ENCODE measurements at places on chromosomes 2 and 18. TPM values are rescaled to one million over a fixed set of nuclear protein-coding genes. Genes with fewer than 3 reads are reported as not detected.
A peak's percentile ranks its signal among the peaks of the same experiment; 100 is the strongest.

GRCh38 chr2:236840215-236840614 is 245.5 kb upstream of the COPS8 start:
- DNase-seq = no peak

- no peak for DNase-seq
Observed at GRCh38 chr2:26189123-26189522, 16.2 kb downstream of the GAREM2 start.

- no peak for DNase-seq
Observed at GRCh38 chr2:219254590-219255201, 978 bp upstream of the TUBA4A start.

DNA sequence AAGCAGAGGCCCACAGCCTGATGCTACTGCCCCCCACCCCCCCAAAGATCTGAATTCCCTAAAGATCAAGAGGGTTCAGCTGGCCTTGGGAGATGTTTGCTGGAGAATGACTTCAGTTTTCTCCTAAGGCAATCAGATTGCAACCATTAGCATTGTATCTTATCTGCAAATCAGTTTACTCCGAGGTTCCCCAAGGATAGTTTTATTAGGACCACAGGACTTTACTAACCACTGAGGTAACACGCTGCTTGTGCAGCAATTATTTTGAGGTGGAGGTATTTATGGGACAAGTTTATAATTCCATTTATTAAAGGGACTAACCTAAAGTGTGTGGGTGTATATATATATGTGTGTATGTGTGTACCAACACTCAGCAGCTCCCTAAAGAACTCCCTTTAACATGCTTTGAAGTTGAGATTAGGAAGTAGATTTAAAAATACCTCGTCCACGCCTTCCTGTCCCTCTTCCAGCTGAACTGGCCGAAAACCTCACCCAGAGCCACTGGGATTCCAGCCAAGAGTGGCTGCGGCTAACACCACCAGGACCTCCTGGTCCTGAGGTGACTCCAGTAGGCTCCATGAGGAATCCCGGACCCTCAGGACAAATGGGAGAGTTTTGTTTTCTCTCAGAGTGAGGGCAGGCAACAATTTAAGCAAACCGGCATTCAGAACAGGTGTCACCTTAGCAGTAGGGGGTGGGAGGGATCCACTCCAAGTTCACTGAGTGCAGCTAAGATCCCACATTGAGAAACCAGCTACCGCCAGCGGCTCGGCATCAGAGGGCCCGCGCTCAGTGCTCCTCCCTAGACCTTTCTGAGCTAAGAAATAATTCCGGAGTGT is 3.0 kb upstream of the DLX1 start:
- DNase-seq = no peak

DNA sequence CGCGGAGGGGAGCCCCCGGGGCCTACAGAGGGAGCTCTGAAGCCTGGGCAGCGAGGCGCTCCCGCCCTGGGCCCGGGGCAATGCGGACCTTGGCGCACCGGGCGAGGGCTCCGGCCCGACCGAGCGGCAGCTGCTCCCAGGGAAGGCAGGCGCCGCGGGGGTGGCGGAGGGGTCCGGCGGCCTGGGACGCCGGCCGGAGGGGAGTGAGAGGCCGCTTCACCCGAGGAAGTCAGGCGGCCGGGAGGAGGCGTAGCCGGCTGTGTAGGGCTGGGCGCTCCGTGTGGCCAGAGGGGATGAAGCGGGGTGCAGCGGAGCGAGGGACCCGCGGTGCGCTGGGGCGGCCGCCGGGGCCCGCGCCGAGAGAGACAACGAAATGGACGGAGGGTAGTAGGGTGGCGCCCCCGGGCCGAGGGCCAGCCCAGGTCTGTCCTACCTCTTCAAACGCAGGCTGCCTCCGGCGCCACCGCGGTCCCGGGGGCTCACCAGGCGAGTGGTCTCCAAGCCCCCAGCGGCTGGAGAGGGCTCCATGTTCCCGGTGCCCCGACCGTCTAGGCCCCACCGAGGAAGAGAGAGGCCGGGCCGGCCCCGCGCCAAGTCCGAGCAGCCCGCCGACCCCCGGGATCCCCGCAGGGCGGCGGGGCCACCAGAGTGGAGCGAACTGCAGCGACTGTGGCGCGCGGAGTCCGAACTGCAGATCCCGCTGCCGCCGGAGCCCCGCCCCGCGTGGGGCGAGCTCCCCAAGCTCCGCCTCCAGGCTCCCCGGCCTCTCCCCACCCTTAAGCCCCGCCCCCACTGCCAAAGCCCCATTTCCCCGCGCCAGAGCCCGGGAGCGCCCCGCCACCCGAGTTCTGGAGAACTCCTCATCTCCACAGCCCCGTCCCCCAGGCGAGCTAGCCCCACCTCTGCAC is at the start of gene SLC30A3:
Gene SLC30A3, minus strand, starts transcription at position 669 of the 908 bp plus-strand sequence. Its CDS starts 141 bp downstream, at position 528.
- peak; percentile 72 for DNase-seq

DNA sequence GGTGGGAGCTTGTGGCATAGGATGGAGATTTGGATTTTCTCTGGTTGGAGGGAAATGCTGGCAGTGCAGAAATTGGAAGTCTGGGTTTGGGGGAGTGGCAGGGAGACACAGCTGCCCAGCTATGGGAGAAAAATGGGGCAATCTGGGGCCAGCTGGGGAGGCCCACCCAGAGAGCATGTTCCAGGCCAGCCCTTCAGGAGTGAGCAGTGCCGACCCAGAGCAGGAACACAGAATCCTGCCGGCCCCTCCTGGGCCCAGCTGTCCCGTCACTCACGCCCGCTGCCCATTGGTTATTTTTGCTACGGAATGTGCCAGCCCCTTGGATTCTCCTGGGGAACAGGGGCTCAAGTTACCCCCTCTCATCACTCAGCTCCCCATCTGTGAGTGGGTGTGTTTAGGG is 4.9 kb downstream of the SPEG start:
- no peak for DNase-seq

- DNase-seq = peak; percentile 41
Observed at GRCh38 chr18:46338205-46338604, 234.0 kb downstream of the HAUS1 start.

DNA sequence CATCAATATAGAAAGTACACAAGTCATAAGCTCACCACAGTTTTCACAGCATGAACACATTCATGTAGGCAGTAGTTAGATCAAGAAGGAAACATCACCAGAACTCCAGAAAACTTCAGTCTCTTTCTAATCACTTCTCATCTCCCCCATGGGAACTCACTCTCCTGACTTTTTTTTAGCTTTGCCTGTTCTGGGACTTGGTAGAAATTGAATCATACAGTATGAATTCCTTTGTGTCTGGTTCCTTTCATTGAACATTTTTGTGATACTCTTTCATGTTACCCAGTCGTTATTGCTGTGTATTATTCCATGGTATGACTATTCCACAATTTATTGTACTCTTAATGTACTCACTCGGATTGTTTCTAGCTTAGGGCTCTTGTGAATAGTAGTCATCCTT is 160.2 kb downstream of the TAF4B start:
- no peak for DNase-seq

SLC40A1 gene
- polyA plus RNA-seq = 65.5 TPM

C2orf72 gene
- polyA plus RNA-seq = 7.6 TPM

CXCR1 gene
- 0.62 TPM for polyA plus RNA-seq

APOB gene
- polyA plus RNA-seq = 0.03 TPM

AMER3 gene
- 0.61 TPM for polyA plus RNA-seq

LTBP1 gene
- polyA plus RNA-seq = 11.8 TPM

IL36G gene
- polyA plus RNA-seq = not detected

DES gene
- polyA plus RNA-seq = 204 TPM
